Jurkat, Clone E6-1 (cell line): ENCODE measurements at places on chromosomes 16 and 17.
A peak's percentile ranks its signal among the peaks of the same experiment; 100 is the strongest.

GRCh38 chr17:16989230-16989952, 17.5 kb upstream of the TNFRSF13B start:
- DNase-seq: peak; percentile 45

GRCh38 chr17:73564843-73565242, 79.4 kb downstream of the SDK2 start:
- no peak for DNase-seq

- DNase-seq: no peak
Observed at GRCh38 chr16:50616883-50617645, 64.0 kb downstream of the SNX20 start.

DNA sequence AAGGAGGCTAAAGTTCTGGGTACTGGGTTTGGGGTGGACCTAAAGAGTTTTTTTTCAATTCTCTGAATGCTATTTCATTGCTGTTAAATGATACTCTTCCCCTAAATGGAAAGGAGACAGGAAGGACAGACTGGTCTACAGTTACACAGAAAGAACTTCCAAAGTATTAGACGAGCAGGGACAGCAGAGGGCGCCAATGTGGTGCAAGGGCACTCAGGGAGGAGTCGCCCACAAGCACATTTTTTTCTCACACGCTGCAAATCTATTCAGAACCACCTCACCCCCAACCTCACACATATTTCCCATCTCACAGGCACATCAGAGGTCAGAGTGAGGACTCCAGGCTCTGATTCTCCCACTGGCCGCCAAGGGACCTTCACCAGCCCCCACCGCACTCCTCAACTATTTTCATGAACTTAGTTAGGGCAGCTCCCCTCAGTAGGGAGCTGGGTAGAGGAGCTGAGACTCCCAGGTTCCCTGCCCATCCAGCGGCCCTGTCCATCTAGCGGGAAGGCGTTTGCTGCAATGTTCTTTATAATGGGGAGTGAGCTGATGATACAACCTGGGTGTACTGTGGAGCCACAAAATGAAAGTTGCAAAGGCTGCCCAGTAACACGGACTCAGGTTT, 6.8 kb upstream of the CA4 start:
- DNase-seq: peak; percentile 76

DNA sequence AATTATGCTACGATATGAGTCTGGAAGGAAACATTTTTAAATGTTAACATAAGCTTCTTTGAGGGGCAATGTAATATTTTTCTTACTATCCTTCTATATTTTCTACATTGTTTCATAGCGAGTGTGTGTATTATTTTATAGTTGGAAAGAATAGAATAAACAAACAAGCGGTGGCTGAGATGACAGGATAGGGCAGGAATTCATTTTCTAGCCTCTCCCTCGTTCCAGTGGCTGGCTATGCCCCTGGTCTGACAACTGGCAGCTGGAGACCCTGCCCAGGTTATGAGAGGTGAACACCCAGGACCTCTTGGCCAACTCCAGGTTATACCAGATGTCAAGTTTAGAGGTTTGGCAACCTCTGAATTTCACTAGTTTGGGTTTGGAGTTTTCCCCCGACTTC, 14.5 kb upstream of the TNRC6C start:
- no peak for DNase-seq

DNA sequence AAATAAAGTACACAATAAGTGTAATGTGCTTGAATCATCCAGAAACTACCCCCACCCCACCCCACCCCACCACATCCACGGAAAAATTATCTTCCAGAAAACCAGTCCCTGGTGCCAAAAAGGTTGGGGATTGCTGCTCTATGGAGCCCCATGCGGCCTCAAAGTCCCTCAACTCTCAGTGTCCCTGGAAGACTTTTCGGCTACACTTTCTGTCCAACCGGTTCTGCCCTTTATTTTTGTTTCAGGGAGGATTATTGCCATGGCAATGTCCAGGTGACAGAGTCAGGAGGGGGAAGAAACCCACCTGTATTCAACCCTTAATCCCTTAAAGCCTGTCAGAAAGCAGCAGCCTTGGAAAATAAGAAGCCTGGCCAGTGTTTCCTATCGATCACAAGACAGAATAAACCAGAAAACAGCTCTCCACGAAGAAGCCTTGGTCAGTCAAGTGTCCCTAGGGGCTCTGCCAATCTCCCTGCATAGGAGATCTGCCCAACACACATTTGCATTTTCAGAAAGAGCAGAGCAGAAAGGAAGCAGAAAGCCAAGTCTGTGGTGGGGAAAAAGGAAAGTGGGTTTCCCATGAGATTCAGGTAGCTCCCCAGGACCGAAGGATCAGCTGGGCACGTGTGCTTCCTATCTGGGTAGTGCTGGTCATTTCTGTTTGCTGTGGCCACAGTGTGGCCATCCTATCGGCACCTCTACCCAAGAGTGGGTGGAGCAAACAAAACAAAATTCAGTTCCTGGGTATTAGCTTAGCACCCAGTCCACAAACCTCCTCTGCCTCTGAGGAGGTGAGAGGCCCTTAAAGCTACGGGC, 342.7 kb downstream of the SOX9 start:
- no peak for DNase-seq

- no peak for DNase-seq
Observed at GRCh38 chr16:83850947-83851346, 43.2 kb downstream of the HSBP1 start.

- DNase-seq: no peak
Observed at GRCh38 chr16:1222553-1223354, 2.3 kb downstream of the TPSG1 start.

GRCh38 chr17:56832446-56832845, 1.3 kb downstream of the C17orf67 start:
- no peak for DNase-seq

DNA sequence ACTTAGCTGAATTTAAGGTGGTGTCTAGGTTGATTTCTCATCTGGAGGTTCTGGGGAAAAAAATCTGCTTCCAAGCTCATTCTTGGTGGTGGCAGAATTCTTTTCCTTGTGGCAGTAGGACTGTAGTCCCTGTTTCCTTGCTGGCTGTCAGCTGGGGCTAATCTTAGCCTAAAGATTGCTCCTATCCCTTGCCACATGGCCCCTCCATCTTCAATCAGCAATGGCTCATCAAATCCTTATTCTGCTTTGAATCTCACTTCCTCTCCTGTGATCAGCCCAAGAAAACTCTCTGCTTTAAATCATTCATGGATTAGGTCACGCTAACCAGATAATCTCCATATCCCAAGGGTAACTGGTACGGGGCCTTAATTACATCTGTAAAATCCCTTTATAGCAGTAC, 6.6 kb downstream of the FAM20A start:
- no peak for DNase-seq

- no peak for DNase-seq
Observed at GRCh38 chr17:77132411-77133086, 8.2 kb upstream of the SEC14L1 start.

DNA sequence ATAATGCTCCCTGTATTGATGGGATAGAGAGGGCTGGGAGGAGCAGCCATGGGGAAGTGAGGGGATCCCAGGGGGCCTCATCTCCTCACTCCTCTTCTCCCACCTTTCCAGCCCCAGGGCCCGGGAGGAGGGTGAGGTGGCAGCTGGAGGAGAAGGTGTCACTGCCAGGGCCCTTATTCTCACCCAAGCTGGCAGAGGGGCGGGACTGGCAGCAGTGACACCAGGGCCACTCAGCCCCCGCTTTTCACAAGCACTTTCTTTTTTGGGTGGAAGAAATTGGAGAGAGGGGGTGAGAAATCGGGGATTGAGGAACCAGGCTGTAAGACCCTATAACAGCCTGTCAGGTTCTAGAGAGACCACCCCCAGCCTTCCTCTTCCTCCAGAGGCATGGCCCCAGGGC, 2.4 kb upstream of the TBX21 start:
- DNase-seq: no peak

DNA sequence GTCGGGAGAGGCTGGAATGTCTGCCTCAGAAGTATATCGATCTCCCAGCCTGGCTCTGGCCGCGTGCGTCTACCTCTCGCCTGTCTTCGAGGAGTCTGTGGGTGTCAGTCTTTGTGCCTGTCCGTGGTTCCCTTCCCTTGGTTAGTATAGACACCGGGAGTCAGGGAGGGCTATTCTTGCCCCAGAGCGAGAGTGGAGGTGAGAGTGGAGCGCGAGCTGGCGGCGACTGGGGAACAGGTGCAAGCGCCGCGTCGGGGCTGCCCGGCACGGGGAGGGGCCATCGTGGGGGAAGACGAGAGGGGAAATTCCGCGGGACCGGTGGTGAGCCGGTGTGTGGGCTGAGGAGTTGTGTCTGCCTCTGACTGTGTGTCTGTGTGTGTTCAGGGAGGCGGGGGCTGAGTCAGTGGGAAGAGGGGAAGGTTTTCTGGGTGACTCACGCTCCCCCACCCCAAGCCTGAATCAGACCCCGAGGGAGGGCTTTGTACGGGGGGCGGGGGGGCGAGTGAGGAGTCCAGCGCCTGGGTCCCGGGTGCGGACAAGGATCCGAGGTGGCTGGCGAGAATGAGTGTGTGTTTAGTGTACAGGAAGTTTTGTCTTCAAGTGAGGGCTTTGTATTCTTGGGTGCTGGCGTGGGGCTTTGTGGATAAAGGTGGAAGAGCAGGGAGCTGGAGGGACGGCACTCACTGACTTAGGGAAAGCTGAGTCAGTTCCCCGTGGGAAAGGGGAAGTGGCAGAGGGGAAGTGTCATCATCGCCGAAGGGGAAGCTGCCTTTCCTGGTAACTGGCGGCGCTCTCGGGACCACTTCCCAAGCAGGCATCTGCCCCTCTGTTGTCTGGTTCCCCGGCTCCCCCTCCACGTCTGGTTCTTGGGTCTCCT, 8.6 kb downstream of the KDM6B start:
- DNase-seq: peak; percentile 40

DNA sequence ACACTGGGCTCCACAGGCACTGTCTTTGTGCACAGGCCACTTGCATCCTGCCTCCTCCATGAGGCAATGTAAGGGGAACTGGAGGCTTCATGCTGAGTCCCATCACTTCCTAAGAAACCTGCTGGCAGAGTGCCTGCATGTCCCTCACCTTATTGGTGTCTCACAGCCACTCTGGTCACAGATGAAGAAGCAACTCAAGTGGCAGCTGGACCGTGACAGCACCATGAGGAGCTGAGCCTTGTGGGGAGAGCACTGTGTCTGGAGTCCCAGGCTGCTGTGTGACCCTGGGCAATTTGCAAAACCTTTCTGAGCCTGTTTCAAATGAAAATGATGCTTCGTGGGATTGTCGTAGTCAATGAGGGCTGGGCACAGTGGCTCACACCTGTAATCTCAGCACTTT, 19.5 kb downstream of the ANKRD40 start:
- no peak for DNase-seq

GRCh38 chr17:50078430-50078829, 16.7 kb upstream of the PDK2 start:
- no peak for DNase-seq

GRCh38 chr17:33973491-33973890, 281.6 kb upstream of the CCL2 start:
- DNase-seq: no peak

DNA sequence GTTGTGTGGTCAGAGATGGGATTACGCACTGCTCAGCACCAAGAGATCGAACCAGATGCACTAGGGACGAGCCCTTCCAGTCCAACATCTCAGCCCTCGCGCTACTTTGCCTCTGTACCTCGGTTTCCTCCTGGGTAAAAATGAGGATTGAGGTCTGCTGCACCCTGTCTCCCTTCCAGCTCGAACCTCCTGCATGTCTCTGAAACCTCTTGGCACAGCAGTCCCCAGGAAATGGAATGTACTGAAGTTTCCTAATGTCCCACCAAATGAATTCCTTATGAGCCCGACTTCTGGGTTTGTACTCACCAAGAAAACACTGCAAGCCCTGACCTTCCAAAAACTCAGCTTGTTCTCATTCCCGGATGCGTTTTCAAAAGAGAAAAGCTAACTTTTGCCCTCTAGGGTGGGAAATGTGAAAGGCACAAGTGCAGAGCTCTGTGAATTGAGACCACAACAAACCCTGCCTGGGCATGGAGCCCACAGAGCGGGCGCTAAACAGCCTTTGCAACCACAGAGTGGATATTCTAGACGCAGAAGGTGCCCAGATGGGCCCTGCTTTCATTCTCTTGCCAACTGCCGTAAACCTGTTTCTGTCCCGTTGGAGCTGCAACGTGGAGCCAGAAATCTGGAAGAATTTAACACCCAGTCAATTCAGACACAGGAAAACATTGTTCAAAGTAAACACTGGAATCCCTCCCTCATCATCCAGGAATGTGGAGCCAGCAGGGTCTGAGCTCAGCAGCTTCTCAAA, 10.3 kb downstream of the CDRT4 start:
- DNase-seq: peak; percentile 82

DNA sequence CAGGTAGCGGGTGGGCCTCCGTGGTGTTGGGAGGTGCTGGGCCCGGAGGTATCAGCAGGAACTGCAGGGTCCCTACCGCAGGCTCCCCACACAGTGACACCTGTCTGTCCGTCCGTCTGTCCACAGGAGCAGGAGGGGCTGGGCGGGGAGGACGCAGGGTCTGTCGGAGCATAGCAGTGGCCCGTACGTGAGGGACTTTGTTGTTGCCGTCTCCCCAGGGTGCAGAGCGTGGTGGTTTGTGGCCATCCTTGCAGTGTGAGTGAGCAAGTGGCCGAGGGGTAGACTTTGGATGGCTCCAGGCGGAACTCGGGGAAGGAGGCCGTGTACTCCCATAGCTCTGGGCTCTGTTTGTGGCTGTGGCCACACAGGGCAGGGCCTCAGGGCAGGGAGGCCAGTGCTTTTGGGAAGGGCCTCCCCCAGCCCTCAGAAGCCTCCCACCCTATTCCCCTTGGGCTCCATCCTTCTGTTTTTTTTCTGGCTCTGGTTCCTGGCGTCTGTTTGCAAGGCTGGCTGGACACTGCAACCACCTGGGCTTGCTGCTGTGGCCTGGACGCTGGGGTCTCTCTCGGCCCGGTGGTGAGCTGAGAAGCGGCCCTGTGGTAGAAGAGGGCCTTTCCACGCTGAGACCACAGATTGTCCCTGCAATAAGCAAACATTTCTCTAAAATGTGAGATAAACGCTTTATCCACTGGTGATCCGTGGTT, 41.0 kb upstream of the ZNF750 start:
- no peak for DNase-seq

DNA sequence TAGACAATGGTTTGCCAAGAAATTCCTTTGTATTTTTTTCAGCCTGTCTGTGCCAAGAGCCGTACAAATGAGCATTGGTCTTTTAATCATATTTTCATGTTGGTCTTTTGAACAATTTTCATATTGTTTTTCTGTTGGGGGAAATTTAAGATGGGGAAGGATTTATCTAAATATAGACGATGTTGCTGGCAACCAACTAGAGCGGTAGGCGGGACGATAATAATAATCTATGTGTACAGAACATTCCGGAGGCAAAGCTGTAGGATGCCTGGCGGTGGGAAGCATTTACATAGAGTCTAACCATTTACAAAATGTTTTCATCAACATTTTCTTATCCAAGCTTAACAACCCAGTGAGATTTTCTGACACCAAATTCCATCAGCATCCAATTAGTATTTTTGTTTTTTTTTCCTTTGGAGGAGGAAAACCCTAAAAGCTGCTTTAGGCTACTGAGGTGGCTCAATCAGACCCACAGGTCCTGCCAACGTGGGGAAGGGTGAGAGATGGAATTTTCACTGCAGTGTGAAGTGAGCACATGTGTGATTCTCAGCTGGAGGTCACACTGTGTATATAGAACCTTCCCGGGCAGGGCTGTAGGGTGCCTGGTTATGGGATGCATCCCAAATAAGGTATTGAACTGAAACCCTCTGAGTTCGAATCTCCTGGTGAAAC, 11.7 kb upstream of the SEC14L1 start:
- no peak for DNase-seq

- DNase-seq: no peak
Observed at GRCh38 chr17:9439851-9440250, 135.8 kb downstream of the STX8 start.
